ENCODE measurements at places on chromosomes 11 and 22. TPM values are rescaled to one million over a fixed set of nuclear protein-coding genes. Genes with fewer than 3 reads are reported as not detected.

NAALAD2 gene
- total RNA-seq: 5.5 TPM

- H3K27me3 ChIP-seq: peaks cover 22% of the 10 kb centered on the region
- no peaks in the 10 kb centered on the region for H3K36me3 ChIP-seq
- peaks cover 15% of the 10 kb centered on the region for H3K4me1 ChIP-seq
Measured at GRCh38 chr22:44393066-44393465, 80.3 kb upstream of the SHISAL1 start.

OR52I2 gene
- not detected for total RNA-seq

SHANK2 gene
- 97.8 TPM for total RNA-seq

PPM1F gene
- total RNA-seq: 25.2 TPM

DNA sequence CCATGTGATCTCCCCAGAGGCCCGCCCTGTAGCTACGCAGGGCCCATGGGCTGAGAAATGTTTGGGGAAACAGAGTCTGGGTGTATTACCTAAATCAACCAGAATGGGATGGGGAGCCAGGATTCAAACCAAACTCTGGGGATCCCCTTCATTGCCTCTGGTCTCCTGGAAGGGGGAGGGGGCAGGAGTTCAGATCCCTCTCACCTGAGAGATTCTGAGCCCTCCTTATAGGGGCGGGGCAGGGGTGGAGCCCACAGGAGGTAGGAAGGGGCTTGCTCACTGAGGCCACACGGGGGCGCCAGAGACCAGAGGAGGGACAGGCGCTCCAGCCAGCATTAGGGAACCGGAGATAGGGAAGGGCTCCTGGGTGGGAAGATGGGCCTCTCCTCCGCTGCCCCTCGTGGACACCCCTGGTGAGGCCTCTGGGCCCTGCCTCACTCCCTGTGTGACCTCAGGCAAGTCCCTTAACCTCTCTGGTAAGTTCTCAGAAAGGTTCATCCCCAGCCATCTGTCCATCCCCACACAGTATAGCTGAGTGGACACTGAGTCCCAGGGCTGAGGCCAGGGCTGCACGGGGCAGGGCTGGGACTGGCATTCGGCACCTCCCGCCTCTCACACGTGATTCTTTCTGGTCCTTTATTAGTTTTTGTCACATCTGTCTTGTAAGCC is 2.7 kb upstream of the CDC42BPG start:
- no peaks in the 10 kb centered on the region for H3K36me3 ChIP-seq
- peaks cover 16% of the 10 kb centered on the region for H3K4me1 ChIP-seq
- peak overlapping the region; percentile 56 for H3K4me3 ChIP-seq
- peak overlapping the region; percentile 64 for H3K27ac ChIP-seq
- no peaks in the 10 kb centered on the region for H3K27me3 ChIP-seq

HEPHL1 gene
- not detected for total RNA-seq

E2F8 gene
- total RNA-seq: 9.4 TPM

B4GAT1 gene
- total RNA-seq: 28.7 TPM

DNA sequence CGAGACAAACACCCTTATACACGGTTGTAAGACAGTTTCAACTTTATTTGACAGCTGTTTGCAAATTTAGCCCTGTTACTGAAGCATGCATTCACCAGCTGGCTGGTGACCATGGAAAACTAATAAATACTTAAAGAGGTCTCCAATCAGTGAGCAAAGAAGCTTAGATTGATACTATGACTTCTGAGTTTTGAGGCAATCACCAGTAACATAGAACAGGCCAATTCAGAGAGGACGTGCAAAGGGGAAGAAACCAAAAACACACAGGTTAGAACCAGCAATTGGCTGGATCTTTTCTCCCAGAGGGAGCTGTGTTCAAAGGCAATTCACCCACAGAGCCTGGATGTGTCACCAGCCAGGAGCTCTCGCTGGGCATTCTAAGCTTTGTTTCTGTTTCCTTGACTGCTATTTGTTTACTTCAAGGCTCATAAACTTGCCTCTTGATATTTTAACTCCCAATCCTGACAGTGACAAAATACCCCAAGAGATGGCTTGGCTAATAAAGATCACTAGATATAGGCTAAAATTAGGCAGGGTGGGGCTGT is 113.6 kb upstream of the MTMR2 start:
- H3K4me3 ChIP-seq: no peak overlapping the region
- no peak for DNase-seq
- H3K27me3 ChIP-seq: no peaks in the 10 kb centered on the region
- H3K36me3 ChIP-seq: peaks cover 17% of the 10 kb centered on the region
- peaks cover 14% of the 10 kb centered on the region for H3K4me1 ChIP-seq

ACTN3 gene
- 0.44 TPM for total RNA-seq

ARSA gene
- 37.1 TPM for total RNA-seq

STK33 gene
- 22.6 TPM for total RNA-seq

BLID gene
- not detected for total RNA-seq

DNA sequence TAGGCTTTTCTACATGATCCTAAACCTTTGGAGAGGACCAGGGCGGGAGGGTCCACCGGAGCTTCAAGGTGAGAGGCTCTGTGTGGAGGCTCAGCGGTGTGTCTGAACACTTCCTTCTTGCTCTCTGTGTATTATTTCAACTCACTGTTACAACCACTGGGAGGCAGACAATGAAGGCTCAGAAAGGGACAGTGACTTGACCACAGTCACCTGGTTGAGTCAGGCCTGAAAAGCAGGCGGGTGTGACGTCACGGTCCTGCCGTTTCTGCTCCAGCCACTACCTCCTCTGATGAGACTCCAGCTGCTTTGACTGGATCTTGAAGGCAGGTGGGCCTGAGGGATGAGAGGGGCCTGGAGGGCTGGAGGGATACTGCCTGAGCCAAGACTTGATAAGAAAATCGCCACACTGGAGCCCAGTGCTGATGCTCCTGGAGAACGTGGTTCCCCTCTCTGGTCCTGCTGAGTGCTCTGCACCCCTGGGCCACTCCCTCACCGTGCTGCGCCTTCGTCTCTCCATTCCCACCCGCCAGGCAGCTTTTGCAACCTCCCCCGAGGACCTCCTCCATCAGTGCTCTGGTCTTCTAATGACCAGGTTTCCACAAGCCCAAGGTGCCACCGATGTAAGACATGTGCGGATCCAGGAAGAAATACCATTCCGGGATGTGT is 27.9 kb downstream of the KCNC1 start:
- no peaks in the 10 kb centered on the region for H3K4me1 ChIP-seq
- H3K27ac ChIP-seq: no peak overlapping the region
- no peak overlapping the region for H3K4me3 ChIP-seq
- H3K36me3 ChIP-seq: no peaks in the 10 kb centered on the region
- DNase-seq: no peak

TBX10 gene
- not detected for total RNA-seq
